ENCODE measurements at places on chromosomes 12 and 14.

GRCh38 chr12:111057701-111058425 lies 137.5 kb upstream of the MYL2 start:
- DNase-seq: no peak

DNA sequence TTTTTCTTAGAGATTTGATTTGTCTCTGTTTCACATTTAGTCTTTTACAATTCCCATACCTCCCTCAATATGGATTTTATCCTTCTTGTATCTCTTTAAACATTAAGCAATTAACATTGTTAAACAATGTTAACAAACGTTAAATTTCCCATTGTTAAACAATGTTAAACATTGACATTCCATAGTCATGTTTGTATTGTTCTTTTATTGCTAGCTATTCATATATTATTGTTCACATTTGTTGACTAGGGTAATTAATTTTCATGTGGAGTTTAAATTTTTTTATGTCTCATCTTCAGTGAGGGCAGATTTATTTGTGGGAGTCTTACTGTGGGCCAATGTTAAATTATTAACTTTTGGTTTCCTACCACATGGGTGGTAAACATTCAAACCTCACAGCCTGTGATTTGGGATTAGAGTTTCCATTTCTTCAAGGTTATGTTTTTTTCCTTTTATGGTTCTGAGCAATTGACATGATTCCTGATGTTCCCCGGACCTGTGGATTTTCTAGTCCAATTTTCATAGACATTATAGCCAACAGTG lies 294.3 kb downstream of the ALG10B start:
- no peak for DNase-seq

- peak; percentile 67 for DNase-seq
Measured at GRCh38 chr12:118404876-118405521, 28.6 kb downstream of the SUDS3 start.

GRCh38 chr14:90023176-90023896 lies 38.5 kb upstream of the KCNK13 start:
- no peak for DNase-seq

DNA sequence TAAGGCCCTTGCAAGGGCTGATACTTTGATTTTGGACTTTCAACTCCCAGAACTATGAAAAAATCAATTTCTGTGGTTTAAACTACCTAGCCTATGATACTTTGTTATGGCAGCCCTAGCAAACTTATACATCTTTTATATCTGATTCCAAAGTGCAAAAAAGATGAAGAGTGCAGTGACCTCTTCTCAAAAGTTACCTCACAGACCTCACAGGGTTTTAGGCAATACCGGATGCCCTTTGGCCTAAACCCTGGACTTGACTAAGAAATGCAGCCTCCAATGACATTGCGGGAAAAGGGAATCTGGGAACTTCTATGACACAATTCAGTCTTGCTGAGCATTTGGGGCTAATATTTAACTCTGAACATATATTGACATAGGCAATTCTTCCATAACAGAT lies 63.3 kb downstream of the IGF1 start:
- DNase-seq: no peak

DNA sequence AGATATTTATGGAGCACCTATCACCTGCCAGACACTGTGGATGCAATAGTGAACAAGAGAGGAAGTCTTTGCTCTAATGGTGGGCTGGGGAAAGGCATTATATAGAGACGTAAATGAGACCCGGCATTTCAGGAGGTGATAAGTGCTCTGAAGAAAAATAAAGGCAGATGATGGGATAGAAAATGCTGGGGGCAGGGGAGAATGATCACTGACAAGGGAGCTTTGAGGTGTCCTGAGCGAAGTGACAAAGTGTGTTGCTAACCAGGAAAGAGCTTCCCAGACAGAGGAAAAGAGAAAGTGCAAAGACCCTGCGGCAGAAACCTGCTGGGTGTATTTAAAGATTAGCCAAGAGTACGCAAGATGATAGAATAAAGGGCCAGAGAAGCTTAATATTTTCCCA lies 1096.1 kb downstream of the BCL11B start:
- no peak for DNase-seq

GRCh38 chr12:62865065-62865464 lies 69.9 kb downstream of the PPM1H start:
- no peak for DNase-seq
